ENCODE measurements at places on chromosomes 11 and 22. TPM values are rescaled to one million over a fixed set of nuclear protein-coding genes. Genes with fewer than 3 reads are reported as not detected.

Gene GCAT
- total RNA-seq = 0.45 TPM

Gene PDGFB
- 24.1 TPM for total RNA-seq

Gene TSSK2
- not detected for total RNA-seq

Gene MOV10L1
- not detected for total RNA-seq

Gene C11orf87
- total RNA-seq = not detected

Gene RAD9A
- total RNA-seq = 28.0 TPM

Measured in stomach (tissue), 19 donors.